ENCODE measurements at places on chromosomes 6 and 20.

GRCh38 chr6:132937466-132937906 is 123.1 kb downstream of the RPS12 start:
- no peak for DNase-seq

DNA sequence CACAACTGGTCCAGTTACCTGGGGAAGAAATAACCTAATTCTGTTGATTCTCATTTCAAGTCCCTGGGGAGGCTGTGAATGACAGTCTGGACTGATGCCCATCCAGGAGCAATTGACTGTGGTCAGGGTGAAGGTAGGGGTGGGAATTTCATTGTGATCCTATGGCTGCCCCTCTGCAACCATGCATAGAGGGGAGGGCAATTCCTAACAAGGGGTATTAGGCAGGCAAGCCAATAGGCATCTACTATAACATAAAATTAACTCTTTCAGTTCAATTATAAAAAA is 44.0 kb upstream of the TRAM2 start:
- no peak for DNase-seq

DNA sequence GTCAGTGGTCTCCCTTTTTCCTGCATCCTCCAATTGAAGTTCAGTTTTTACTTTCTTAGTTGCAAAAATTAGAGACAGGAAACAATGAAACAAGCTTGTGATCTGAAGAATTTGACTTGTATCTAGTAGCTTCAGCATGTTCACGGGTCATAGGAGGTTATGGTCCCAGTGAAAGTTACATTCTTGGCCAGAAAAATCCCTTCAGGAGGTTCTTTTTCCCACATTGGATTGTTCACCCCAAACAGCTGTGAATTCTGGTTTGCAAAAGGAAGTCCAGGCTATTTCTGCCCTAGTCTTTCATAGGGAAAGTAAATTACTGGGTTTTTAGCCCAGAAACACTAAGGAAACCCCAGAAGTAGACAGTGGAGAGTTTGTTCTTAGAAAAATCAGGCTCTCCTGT is 8.1 kb downstream of the ANKS1A start:
- DNase-seq, result no peak

DNA sequence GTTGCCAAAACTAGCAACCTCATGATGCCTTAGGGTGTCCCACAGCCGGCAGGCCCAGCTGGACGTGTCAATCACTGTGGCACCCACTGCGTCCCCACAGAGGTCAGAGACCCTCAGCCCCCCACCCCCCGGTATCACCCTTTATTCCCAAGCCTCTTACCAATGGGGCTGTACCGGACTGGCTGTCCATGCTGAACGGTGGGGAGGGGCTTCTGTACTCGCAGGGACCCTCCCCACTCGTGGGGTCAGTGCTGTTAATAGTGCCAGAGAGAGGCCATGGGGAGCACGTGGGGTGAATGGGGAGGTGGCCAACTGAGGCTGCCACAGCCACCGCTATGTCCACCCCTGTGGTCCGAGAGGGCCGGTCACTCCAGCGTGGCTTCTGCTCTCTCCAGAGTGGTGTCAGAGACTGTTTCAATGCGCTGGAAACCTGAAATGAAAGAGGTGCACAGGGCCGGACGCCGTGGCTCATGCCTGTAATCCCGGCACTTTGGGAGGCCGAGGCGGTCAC is 68.6 kb downstream of the THBS2 start:
- DNase-seq, result no peak

- DNase-seq, result peak; percentile 22
Observed at GRCh38 chr6:134111062-134111677, 58.7 kb upstream of the SLC2A12 start.

DNA sequence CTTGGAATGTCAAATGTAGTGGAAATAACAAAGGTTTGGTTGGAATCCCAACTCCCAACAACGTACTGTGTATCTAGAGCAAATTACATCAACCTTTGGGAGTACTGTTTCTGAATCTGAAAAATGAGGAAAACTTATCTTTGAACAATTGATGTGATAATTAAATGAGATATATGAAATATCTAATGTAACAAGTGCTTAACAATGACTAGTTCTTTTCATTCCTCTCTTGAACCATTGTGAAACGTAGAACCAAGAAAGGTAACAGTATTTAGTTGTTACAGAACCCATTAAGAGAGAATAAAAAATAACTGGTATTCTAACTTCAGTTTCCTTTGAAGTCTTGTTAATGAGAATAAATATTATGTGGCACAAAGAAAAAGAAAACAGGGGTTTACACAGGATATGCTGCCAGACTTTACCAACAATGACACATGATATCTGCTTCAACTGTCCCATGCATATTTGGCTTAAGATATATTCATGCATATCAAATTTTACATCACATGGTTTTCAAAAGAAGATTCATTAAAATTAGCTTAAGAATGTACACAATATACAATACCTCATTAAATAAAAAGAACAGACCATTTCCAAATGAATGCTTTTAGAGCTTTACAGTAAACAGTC is 111.8 kb downstream of the ATG5 start:
- no peak for DNase-seq

DNA sequence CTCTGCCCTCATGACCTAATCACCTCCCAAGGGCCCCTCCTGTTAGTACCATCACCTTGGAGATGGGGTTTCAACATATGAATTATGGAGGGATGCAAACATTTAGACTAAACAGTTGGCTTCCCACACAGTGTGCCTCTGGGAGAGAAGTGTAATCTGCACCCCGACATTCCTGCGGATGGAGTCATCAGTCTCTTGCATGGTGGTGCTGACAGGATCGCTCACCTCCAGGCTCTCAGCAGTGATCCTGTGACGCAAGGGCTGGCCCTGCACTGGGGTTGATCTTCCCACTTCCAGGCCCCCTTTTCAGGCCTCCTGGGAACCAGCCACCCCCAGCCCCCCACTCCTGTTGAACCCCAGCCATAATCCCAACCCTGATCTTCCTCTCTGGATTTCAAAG is 16.0 kb upstream of the PI16 start:
- no peak for DNase-seq

DNA sequence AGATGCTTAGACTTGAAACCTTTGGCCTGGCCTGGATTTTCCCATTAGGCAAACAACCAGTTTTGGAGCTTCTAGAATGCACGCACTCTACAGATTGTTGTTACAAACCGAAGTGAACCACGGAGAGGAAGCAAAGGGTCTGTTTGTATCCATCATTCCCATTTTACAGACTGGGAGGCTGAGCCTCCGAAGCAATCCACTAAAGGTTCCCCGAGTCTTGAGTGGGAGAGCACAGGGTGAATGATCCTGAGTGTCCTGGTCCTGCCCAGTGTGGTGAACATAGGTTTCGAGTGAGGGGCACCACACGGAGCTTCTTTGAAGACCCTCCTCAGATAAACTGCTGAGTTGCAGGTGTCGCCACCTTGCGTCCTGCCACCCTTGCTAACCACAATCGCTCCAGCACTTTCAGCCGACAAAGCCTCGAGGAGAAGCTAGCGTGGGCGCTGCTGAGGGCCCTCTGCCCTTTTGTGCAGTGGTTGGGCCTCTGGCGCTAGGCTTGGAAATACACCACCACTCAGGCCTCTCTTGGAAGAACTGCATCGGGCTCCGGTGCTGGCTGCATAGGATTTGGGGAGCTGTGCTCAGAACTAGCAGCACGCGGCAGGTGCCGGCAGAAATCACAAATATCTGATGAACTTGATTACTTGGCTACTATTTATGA is 1.4 kb upstream of the PRDM13 start:
- no peak for DNase-seq

- DNase-seq, result no peak
Observed at GRCh38 chr6:25351485-25351884, 72.3 kb downstream of the CARMIL1 start.

- DNase-seq, result no peak
Observed at GRCh38 chr20:21395051-21395665, 2.2 kb downstream of the NKX2-4 start.

DNA sequence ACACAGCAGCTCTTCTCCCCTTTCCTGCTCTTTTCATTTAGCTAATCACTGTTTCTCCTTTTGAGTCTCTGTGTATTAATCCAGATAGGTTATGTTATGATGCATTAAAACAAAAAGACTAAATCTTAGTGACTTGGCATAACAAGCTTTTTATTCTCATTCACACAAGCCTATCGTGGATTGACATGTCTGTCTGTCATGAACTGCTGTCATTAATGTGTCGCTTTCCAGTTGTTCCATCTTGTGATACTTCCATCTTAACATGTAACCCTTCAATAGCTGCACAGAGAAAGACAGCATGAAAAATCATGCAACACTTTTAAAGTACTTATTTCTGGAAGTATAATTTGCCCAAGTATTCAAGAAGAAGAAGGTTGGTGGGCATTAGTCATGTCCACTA is 128.7 kb downstream of the GRIK2 start:
- no peak for DNase-seq

DNA sequence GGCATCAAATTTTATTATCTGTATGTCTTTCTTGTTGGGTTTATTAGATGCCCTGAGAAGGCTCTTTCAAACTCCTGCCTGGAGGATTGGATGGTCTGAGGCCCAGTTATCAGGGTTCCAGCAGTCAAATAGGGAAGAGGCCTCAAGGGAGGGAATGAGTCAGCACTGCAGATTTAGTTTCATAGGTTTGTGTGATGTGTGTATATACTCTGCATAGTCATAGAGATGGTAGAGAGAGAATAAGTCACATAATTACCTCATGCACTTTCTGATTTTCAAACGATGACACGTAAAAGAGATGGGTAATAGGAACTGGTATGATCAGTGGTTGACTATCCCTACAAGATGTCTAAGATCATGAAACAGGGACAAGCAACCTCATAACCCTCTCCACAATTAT is 82.1 kb downstream of the ADAT2 start:
- DNase-seq, result no peak

DNA sequence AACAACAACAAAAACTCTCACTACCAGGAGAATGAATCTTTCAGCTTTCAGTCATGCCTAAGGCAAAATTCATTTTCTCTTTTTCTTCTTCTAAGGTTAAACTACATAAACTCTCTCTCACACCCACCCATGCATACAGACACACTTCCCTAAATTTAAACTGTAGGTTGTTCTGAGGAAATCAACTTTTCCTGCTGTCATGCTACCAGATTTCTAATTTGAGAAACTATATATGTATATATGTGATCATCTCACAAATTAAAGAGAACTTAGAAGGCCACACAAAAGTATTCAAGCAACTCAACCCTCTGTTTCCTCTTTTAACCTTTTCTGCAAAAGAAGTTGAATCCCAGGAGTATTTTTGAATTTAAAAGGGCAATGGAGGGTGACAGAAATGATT is 532.5 kb downstream of the KIF16B start:
- DNase-seq, result no peak

- DNase-seq, result no peak
Observed at GRCh38 chr6:37516920-37517405, 17.3 kb upstream of the CCDC167 start.

DNA sequence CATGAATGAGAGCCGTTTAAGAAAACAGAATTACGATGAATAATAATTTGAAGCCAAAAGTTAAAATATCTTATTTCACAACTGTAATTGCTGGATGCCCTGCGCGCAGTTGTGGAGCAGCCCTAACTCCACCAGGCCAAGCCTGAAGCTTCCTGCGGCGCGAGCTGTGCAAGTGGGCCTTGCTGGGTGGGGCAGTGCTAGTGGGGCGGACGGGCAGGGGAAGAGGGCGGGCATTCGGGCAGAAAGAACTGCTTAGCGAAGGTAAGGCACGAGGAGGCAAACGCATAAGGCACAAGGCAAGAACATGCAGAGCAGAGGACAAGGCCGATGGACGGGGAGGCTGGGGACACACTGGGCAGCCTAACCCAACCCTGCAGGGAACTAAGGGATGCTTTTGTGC is 2.3 kb downstream of the HLA-DQB2 start:
- DNase-seq, result no peak

GRCh38 chr6:112883095-112883494 is 536.0 kb downstream of the RFPL4B start:
- no peak for DNase-seq

- no peak for DNase-seq
Observed at GRCh38 chr6:363291-363690, 28.3 kb upstream of the IRF4 start.

DNA sequence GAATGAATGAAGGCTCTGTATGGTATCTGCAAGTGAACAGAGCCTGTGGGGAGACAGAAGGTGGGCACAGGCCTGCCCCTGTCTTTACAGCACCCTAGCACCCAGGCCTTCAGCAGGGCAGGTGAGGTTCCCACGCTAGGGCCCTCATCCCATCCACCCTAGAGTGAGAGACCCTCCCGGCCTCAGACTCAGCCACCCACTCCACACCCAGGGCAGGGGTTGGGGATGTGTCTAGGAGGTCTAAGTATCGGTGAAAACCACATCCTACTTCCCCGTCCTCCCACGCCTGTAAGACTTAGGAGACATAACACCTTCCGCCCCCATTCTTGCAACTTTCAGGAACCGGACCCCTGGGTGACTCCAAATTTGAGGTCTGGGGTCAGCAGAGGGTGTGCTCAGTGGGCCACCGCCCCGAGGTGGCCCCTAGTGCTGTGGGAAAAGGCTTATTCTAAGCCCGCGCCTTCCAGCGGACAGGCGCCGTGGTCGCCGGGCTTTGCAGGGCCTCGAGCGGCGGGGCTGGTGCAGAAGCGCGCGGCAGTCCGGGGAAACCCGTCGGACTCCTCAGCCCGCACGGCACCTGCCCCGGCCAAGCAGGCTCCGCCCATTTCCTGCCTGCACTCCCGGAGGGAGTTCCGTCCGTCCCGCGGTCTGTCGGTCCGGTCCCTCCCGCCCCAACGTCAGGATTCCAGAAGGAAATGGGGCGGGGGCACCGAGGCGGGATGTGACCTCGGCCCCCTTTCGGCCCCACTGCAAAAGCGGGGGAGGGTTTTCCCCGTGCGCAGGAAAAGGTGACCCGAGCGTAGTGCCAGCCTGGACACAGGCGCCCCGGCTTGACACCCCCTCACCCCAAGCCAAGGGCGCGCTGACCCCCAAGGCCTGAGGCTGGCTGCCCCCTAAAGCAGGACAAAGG is 868 bp downstream of the SAMD10 start:
- DNase-seq, result peak; percentile 90

GRCh38 chr6:31659649-31660380 is 763 bp downstream of the C6orf47 start:
- peak; percentile 57 for DNase-seq

DNA sequence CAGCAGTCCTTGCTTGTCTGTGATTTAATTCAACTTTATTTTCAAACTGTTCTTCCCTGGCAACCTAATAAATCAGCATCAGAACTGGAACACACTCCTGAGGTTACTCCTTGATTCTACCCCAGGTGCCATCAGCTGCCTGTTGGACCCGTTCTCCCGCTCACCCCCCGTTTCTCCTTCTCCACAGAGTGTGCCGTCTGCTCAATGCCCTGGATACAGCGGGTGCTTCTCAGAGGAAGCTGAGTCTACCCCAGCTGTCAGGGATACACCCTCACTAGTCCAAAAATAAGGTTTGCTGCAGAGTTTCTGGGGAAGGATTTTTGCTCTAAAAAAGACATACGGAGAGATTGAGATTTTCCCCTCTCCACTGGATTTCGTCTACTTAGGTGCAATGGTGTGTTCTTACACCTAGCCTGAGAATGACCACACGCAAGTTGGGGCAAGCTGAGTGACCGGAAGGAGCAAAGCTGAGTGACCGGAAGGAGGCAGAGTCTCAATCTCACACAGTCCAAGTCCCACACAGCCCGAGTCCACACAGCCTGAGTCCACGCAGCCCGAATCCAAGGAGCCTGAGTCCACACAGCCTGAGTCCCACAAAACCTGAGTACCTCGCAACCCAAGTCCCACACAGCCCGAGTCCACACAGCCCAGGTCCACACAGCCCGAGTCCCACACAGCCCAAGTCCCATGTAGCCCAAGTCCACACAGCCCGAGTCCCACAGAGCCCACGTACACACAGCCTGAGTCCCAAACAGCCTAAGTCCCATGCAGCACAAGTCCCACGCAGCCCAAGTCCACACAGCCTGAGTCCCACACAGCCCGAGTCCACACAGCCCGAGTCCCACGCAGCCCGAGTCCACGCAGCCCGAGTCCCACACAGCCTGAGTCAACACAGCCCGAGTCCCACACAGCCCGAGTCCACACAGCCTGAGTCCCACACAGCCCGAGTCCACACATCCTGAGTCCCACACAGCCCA is 58.6 kb upstream of the DACT2 start:
- DNase-seq, result no peak

Data from left colon (tissue), 2 donors.